CD4-positive, alpha-beta T cell treated with Interleukin-10 for 1 hour (primary cell): ENCODE measurements at places on chromosomes 1 and 21.

GRCh38 chr1:209863766-209864485, 36.2 kb downstream of the UTP25 start:
- DNase-seq, result no peak

- no peak for DNase-seq
Observed at GRCh38 chr1:66283622-66284041, 250.3 kb upstream of the SGIP1 start.

DNA sequence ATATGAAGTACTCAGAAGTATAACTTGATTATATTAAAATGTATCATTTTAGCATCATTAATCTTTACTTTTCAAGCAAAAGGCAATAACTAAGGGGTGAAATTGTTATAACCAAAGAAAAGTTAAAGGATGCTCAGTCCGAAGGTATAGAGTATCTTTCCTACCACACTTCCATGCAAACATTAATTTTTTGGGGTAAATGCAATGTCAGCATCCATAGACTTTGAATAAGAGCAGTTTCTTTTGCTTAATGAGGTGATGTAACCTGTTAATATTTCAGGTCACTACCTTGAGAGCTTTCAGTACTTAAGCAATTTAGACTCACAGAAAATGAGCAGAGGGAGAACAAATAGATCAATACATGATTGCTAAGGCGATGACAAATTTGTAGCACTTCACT, 1093.5 kb downstream of the PLA2G4A start:
- no peak for DNase-seq

- peak; percentile 28 for DNase-seq
Observed at GRCh38 chr1:113859478-113860175, 11.9 kb downstream of the PTPN22 start.

DNA sequence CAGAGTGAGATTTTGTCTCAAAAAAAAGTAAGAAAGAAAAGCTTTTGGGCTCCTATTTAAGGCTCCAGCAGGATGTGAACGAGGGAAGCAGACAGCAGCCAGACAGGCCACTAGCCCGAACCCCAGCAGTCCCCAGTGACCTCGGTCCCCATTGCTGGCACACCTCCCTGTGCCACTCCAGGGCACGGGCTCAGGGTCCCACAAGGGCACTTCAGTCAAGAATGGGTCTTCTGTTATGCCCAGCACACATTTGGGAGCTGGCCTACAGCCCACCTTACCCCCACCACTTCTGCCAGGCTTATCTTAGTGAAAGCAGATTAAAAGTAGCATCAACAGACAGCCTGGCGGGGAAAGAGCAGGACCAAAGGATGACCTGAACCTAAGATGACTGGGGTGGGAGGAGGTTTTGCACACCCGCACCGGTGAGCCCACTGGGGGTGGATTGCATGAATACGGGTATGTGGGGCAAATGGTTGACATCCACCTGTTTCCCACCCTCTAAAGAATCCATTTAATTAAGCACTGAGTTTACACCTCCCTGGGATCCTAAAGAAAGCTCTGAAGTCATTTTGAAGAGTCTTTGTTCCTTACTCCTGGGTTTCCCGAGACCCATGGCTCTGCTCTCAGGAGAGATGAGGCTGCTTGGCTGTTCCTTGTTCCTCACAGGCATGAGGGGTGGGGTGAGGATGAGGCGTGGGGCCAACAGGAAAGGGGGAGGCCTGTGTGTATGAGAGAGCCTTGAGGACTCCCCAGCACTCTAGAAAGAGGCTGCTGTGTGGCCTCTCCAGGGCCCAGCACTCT, 4.7 kb downstream of the CHI3L1 start:
- no peak for DNase-seq

DNA sequence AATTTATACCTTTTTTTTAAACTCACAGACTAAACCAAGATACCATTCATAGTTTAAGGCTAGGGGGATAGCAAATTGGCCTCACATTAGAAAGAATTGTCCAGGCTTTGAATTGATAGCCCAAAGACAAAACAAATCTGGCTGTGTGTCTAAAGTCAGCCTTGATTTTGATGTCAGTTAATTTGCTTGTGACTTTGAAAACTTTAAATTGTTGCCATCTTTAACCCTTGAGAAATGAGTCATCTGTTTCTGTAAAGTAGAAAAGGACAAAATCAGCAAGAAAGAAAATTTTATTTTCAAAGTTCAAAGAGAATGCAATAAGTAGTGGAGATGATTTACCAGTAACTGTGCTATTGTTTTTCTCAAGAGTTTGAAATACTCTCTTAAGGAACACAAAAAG, 184.5 kb downstream of the RGS7 start:
- DNase-seq, result no peak

DNA sequence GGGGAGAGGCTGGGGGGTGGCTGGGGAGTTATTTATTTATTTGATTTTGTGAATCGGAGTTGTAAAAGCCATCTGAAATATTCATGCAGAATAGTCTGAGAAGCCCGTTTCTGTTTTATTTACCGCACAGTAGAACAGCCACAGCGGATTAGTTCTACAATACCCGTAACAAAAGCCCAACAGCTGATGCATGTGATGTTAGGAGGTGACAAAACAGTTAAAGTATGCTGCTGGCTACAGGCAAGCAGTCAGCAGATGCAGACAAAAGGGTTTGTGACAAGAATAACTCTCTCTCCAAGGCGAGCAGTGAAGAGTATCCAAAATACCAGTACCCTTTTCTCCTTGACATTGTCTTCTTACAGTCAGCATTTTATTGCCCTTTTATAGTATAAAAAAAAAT, 42.0 kb downstream of the PROX1 start:
- DNase-seq, result no peak

GRCh38 chr1:24366707-24367106, 46.9 kb downstream of the STPG1 start:
- no peak for DNase-seq

GRCh38 chr1:202172015-202172355, 11.6 kb upstream of the PTPN7 start:
- no peak for DNase-seq

DNA sequence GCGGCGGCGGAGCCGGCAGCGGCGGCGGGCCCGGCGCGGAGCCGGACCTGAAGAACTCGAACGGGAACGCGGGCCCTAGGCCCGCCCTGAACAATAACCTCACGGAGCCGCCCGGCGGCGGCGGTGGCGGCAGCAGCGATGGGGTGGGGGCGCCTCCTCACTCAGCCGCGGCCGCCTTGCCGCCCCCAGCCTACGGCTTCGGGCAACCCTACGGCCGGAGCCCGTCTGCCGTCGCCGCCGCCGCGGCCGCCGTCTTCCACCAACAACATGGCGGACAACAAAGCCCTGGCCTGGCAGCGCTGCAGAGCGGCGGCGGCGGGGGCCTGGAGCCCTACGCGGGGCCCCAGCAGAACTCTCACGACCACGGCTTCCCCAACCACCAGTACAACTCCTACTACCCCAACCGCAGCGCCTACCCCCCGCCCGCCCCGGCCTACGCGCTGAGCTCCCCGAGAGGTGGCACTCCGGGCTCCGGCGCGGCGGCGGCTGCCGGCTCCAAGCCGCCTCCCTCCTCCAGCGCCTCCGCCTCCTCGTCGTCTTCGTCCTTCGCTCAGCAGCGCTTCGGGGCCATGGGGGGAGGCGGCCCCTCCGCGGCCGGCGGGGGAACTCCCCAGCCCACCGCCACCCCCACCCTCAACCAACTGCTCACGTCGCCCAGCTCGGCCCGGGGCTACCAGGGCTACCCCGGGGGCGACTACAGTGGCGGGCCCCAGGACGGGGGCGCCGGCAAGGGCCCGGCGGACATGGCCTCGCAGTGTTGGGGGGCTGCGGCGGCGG, 1.0 kb downstream of the ARID1A start:
- DNase-seq, result peak; percentile 69

DNA sequence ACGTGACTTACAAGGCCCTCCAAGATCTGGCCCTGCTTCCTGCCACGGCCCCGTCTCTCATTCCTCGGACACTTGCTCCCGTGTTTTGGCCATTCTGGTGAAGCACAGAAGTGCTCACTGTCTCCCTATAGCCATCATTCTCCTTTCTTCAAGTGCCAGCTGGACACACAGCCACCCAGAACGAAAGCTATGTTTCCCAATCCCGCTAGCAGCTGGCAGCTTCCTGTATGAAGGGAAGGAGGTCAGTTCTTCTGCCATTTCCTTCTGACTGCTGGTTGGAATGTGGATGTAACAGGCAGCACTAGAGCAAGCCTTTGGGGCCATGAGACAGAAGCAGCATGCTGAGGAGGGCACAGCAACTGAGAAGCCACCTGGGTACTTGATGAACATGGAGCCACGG, 82.8 kb downstream of the TGFBR3 start:
- no peak for DNase-seq

DNA sequence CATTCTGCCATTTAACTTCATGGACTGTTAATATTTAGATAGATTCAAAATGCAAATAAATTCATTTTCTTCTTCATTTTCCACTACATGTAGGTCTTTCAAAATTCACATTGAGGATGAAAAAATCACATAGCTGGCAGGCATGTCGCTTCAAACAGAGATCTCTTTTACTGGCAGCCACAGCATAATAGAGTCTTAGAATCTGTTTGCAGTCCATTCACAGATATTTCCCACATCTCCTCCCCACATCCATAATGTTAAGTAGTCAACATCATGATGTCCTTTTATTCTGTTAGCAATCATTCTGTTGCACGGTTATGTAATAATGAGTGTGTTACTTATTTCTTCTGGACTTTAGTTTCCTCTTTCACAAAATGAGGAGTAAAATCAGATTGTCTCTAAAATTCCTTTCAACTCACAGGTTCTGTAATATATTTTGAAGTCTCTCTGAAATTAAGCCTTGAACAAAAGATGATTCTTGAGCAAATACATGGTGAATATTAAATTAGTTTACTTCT, 257.5 kb upstream of the SNX7 start:
- no peak for DNase-seq

DNA sequence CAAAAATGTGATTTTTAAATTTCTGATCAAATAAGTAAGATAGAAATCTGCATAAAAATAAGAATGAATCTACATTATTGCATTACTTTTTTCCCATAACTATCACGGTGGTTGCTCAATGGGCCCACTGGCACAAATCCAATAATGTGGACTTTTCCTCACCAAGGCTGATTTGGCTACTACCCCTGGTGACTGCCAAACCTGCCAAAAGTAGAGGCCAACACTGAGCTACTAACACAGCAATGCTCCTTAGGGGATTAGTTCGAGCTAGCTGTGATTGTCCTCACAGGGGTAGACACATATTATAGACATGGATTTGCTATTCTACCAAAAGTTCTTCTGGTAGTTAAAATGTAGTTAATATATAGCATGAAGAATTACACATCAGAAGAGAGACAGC, 107.7 kb upstream of the ZNHIT6 start:
- no peak for DNase-seq

DNA sequence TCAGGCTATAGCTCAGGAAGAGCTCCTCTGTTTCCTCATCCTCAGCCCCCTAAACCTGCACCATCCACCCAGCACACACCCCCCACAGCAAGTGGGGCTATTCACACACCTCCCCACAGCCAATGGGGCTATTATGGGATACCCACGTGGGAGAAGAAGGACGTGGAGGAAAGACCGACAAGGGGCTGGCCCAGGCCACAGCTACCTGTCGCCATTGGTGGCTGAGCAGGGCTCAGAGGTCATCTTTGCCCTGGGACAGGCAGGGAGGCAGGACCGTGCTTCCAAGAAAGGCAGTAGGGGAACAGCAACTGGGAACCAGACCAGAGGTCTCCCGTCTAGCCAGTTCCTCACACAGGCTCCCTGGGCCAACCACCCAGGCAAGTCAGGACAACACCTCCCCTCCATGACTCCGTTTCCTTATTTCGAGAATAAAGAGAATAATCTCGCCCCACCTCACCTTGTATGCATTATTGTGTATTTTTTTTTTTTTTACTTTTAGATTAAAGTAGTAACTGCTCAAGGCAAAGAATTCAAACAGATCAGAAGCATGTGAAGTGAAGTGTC, 92.3 kb upstream of the TARDBP start:
- DNase-seq, result no peak

GRCh38 chr1:8963963-8964362, 18.3 kb downstream of the CA6 start:
- no peak for DNase-seq

DNA sequence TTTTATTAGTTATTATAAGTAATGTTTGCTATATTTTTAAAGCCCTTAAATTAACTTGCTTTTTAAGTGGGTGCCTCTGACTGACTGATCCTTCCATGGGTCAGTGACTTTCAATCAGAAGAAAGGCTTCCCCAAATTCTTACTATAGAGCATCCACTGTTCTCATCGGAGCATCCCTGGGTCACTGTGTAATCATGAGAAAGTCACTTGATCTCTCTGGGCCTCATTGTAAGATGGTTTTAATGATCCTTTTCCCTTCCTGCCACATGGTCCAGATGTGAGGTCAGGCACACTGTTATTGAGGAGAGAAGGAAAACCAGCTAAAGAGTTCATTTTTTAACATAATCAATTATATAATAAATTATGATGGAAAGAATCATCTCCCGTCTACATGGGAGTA, 11.0 kb upstream of the NBL1 start:
- DNase-seq, result no peak

GRCh38 chr1:110291241-110292030, 47.7 kb upstream of the RBM15 start:
- no peak for DNase-seq

- DNase-seq, result no peak
Observed at GRCh38 chr21:44498280-44499210, 41.5 kb downstream of the KRTAP10-1 start.

GRCh38 chr1:214525535-214526019, 25.8 kb downstream of the PTPN14 start:
- DNase-seq, result no peak

GRCh38 chr21:16312321-16312720, 582.5 kb downstream of the USP25 start:
- no peak for DNase-seq

- DNase-seq, result no peak
Observed at GRCh38 chr1:1021920-1022259, 2.0 kb downstream of the AGRN start.

GRCh38 chr1:198734323-198735008, 95.6 kb downstream of the PTPRC start:
- DNase-seq, result no peak

DNA sequence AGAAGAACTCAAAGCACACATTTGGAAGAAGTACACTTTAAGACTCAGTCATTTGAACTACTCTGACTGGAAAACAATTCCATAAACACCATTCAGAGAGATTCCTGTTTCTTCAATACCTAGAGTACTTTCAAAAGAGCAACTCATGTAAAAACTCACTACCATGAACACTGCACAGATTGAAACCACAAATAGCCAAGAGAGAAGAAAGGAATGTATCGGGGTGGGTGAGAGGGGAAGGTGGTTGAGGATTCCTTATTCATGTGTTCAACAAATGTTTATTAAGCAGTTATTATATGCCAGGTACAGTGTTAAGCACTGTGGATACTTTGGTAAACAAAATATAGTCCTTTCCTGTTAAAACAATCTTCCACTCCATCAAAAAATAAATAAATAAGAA, 64.7 kb downstream of the NRIP1 start:
- DNase-seq, result no peak

DNA sequence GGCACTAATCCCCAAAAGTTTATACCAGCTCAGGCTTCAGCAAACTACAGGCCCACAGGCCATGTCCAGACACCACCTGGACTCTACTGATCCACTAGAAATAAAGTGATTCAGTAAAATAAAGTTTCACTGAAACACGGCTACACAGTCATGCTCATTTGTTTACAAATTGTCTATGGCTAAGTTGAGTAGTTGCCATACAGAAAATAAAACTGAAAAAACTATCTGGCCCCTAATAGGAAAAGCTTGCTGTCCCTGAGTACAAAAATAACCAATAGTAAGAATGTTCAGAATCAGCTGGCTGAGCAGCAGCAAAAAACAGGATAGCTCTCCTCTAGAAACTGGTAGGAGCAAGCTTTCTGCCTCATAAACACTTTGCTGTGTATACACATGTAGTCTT, 221.5 kb downstream of the RERE start:
- no peak for DNase-seq
